RCC 7860 (cell line): ENCODE measurements at places on chromosomes 12 and 14.

DNA sequence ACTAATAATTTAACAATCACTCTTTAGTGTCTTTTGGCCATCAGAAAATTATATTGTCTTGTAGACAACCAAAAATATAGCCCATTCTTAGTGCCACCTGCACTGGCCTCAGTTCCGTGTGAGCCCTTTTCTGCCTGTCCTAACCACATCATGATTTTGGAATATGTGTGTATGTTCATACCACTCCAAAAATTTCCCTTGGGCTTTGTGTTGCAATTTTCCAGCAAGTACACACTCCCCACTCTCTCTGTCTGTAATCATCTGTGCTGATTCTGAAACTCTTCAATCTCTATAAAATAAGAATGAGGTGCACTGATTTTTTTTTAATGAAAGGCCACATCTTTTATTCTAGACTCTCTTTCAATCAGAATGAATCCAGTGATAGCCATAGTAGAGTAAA, 196.0 kb downstream of the PIK3C2G start:
- no peak for DNase-seq

DNA sequence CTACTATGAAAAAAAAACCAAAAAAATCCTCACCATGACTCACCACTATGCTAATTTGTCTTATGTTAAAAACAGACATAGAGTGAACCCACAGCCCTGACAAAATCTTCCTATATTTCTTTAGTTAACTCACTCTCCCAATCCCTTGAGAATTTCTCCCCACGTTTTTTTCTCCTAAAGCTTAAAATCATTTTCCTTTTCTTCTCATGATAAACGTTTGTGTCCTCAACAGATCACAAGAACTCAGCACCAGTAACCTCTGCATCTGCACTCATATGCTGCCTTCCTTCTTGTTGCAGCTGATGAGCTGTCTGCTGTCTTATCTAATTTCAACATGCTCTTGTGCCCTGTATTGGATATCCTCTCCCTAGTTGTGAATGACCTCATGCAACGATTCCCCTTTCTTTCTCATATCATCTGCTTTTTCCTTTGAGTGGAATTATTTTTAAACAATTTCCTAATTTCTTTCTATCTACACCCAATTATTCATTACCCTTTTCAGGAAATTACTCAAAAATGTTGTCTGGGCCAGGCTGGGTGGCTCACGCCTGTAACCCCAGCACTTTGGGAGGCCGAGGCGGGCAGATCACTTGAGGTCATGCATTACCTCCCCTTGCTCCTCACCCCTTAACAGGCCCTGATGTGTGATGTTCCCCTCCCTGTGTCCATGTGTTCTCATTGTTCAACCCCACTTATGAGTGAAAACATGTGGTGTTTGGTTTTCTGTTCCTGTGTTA, 427.5 kb upstream of the MGAT4C start:
- DNase-seq, result no peak

DNA sequence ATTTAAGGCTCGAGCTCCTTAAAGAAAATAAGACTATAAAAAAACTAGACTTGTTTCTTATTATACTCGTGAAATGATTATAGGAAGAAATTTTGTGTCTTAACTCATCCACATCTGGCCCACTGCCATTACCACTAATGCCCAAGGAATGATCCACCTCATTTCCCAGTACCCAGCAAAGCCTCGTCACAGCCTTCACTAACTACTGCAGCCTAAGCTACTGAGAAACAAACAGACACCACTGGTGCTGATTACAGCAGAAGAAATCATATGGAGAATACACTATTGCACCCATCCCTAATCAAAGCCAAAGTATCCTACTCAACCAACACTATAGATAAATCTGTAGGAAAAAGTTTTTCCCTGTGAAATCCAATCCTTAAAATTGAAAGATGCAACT, 205.3 kb upstream of the NAV3 start:
- DNase-seq, result peak; percentile 66

DNA sequence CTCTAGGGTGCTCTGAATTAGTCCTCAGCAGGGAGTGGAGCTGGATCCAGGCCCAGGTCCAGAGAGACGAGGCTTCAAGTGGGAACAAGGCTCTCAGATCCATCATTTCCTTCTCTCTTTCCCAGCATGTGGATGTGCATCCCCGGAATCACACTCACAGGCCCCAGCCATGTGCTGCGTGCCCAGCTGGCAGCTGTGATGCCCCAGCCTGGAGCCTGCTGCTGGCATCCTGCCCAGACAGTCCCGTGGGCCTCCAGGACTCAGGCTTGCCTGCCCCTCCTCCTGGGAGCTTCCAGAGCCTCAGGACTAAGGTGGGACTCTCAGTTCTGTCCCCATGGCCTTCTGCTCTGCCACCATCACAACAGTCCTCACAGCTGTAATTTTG, 6.2 kb upstream of the KRT84 start:
- DNase-seq, result no peak

DNA sequence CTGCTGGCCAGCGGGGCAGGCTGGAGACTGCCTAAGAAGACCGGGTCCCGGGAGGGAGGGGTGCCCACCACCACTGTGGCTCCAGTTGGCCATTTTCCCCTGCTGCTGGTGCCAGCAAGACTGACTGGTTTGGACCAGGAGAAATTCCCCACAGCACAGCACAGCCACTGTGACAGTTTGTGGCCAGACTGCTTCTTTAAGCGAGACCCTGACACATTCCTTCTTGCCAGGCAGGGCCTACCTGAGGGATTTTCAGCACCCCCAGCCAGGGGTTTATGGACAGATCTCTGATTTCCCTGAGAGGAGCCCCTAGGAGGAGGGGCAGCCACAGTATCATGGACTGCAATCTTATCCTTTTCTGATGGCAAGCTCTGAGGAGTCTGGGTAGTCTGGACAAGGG, 15.5 kb downstream of the GLIPR1L1 start:
- no peak for DNase-seq

- DNase-seq, result no peak
These were observed 14.9 kb upstream of the CELA1 start for GRCh38 chr12:51361161-51362016.

DNA sequence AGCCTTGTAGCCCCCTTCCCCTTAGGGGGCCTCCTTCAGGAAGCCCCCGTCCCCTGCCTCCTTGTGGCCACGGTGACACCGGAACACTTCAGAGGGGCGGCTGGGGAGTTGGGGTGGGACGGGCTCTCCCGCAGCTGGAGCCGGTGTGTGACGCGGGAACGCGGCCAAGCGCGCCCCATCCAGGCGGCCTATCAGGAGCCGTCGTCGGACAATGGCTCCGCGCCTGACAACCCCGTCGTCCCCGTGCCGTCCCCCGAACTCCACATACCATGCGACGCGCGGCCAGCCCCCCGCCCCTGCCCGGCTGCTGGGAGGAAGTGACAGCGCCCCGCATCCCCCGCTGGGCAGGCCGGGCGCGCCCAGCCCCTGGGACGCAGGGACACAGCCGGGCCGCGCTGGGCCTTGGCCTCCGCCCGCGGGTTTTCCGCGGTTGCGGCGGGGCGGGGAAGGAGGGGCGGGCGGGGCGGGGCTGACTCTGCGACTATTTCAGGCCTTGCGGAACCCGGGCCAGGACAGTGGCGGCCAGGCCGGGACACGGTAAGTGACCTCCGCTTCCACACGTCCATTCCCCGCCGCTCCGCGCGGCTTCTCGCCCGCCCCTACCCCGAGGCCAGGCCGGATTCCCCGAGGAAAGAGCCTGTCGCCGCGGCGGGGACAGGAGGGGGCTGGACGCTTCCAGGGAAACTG, at the start of gene TNFAIP2:
TNFAIP2 (plus strand) TSS at position 515 of the 687 bp plus-strand sequence. CDS start 2,997 bp downstream, outside the sequence.
- peak; percentile 25 for DNase-seq

GRCh38 chr14:69299286-69300035, 39.5 kb downstream of the GALNT16 start:
- DNase-seq, result no peak

DNA sequence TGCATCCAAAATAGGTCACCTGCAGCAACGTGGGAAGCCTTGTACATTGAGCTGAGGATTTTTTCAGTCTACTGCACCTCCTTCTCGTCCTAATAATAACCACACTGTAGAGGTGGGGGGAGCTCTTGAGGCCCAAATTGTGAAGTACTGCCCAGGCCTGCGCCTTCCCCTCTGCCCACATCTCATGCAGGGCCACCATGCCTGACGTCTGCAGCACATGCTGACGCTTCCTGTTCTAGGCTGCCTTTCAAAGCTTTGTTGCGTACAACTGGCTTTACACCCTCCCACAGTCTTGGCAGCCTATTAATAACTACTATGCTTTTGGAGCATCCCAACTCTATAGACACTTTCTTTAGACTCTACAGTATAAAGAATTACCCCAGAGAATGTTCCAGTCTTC, 26.5 kb upstream of the TTC7B start:
- no peak for DNase-seq

DNA sequence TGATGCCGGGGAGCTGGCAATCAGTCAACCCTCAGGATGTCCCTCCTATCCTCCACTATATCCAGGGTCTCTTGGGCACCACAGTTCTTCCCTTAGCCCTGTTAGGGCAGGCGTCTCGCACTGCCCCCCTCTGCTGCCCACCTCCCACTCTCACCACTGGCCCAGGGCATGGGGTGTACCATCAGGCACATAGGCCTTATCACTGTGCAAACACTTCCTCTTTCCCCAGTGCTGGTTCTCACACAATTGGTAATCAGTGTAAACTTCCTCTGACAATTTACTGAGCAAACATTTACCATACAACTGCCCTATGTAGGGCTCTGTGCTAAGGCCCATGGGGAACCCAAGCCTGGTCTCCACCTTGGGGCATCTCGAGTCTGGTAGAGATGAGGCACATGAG, 20.1 kb upstream of the TMED10 start:
- DNase-seq, result no peak

DNA sequence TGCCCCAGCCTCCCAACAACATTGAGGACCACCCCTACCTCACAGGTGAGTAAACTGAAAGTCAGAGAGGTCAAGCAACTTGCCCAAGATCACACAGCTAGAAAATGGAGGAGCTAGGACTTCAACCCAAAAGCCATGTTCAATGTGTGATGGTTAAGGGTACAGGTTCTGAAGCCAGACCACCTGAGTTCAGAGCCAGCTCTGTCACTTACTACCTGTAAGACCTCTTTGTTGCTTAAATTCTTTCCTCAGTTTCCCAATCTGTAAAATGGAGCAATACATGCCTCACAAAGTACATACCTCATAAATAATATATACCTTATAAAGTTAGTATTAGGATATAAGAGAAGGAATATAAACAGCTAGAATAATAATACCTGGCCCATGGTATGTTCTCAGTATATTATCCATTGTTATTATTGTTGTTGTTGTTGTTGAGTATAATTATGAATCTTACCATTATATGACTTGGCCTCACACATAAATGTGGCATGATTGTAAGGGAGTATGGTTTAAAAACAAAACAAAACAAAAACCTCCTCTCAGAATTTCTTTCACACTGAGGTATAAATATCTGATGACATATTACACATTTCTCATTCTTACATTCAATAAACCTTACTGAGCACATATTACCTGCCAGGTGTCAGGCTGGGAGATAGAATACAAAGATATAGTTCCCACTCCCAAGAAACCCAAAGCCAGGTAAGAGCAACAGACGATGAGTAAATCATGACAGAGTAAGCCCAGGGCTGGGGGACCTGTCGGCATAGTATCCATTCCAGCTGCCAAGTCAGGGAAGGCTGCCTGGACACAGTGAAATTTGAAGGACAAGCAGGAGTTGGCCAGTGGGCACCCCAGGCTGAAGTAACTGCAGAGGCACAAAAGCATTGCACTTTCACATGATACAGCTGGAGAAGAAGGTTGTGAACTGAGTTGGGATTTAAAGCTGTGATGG, 19.6 kb downstream of the CMKLR1 start:
- DNase-seq, result no peak
